ENCODE measurements at places on chromosomes 2 and 18.

DNA sequence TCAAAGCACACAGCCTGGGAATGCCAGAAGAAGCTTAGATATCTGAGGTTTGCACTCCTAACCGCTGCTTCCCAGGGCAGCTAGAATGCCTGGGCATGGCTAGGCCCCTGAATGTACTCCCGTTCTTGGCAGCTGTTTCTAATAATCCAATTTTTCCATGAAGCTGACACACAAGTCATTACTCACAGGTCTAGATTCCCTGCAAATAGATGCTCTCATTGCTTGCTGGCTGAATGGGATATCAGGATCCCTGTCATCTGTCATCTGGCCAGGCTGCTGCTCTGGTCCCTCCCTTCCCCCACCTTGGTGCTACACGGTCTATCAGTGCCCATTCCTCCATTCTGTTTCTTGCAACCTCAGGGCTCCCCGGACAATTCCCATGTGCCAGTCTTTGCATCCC lies 40.7 kb upstream of the TEX51 start:
- no peak for DNase-seq

DNA sequence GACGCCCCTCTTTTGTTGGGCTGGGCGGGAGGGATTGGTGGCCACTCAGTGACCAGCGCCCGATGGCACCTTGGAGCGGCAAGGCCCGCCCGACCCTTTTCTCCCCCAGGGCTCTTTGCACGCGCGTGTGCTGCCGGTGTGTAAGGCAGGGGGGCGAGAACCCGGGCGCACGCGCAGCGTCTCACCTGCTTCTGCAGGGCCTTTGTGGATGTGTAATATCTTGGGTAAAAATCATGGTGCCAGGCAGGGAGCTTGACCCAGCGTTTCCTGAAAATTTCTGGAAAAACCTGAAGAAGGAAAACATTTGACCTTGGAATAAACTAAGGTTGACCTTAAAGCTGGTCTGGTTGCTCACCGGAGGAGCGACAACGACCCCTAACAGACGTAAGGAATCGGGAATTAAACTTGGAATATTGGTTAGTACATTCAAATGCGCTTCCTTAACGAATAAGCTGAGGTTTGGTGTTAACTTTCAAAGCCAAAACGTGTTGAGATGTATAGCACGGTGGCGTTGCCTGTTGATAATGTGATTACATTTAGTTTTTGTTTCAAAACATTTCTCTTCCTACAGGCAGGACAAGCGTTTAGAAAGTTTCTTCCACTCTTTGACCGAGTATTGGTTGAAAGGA lies 438 bp downstream of the HSPE1 start:
- no peak for DNase-seq

DNA sequence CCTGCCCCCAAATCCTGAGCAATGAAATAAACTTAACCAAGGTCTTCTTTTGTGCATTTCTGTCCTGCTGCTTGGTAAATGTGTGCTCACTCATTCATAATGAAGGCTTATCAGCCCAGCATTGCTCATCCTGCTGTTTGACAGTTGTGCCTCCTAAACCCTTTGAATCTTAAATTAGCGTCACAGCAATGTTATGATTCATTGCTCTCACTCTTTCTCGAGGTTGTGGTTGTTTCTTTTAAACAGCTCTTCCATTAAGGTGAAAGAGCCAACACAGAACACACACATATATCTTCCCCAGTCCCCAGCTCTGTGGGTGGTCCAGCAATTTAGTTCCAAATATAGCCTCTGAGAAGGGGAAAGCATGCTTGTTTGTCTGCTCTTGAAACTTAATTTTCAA lies 84.0 kb downstream of the EVA1A start:
- no peak for DNase-seq

- no peak for DNase-seq
Observed at GRCh38 chr2:23788100-23788499, 138.8 kb downstream of the ATAD2B start.

GRCh38 chr18:13422541-13423147 lies 204.1 kb downstream of the LDLRAD4 start:
- DNase-seq = no peak

- DNase-seq = no peak
Observed at GRCh38 chr2:218428846-218429558, 10.1 kb downstream of the VIL1 start.

DNA sequence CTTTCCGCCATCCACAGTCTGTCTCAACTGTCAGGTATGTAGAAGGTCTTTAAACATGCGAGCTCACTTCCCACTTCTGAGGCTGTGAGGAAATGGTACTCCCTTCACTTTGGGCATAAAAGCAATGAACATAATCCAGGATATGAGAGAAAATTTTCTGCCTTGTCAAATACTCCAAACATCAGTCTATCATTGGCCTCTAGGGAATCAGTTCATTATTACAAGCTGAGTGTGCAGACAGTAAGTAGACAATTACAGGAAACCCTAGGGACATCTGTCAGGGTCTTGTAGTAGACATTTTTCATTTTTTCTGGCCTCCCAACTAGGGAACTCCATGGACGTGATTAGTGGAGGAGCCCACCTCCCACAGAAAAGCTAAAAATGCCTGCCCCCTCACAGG lies 13.6 kb upstream of the APCDD1 start:
- DNase-seq = no peak

GRCh38 chr18:43744960-43745745 lies 467.9 kb upstream of the SYT4 start:
- DNase-seq = no peak

- DNase-seq = no peak
Observed at GRCh38 chr18:12271376-12272235, 17.4 kb downstream of the CIDEA start.

DNA sequence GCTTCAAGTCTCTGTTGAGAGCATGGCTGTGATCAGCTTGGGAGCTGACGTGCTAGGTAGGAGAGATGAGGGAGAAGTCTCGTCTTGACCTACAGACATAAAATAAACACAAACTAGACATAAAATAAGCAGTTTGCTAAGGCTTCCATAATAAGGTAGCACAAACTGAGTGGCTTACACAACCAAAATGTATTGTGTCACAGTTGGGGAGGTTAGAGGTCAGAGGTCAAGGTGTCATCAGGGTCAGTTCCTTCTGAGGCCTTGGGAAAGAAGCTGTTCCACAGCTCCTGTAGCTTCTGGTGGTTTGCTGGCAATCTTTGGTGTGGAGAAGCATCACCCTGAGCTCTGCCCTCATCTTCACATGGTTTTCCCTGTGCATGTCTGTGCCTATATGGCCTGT lies 20.2 kb downstream of the DAW1 start:
- no peak for DNase-seq

GRCh38 chr2:191680639-191681038 lies 2.7 kb downstream of the NABP1 start:
- no peak for DNase-seq

- no peak for DNase-seq
Observed at GRCh38 chr2:189683348-189683747, 8.9 kb downstream of the ANKAR start.

DNA sequence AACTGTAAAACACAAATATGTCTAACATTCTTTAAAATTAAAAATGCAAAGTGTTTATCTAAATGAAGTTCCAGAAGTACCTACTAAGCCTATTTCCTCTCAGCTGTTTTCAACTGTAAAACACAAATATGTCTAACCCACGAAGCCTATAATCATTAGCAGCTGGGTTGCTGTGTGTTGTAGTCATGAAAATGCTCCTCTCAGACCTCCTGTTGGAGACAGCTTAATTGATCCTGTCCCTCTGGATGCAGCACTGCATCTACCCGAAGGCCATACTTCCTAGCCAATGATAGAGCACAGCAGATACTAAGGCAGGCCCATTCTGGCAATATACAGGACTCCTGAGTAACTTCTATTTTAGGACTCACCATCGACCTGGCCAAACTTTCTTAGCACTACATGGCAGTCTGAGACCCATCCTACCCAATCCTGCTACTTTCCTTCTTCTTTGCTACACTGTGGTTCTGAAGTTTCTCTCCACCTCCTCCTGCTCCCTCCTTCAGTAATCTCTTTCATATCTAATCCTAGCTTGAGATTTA lies 92.5 kb upstream of the RBBP8 start:
- DNase-seq = no peak

GRCh38 chr2:46913471-46914381 lies 1.9 kb downstream of the MCFD2 start:
- no peak for DNase-seq

GRCh38 chr18:493986-494983 lies 6.2 kb downstream of the COLEC12 start:
- DNase-seq = no peak

GRCh38 chr2:188430705-188431104 lies 139.0 kb downstream of the GULP1 start:
- DNase-seq = no peak

DNA sequence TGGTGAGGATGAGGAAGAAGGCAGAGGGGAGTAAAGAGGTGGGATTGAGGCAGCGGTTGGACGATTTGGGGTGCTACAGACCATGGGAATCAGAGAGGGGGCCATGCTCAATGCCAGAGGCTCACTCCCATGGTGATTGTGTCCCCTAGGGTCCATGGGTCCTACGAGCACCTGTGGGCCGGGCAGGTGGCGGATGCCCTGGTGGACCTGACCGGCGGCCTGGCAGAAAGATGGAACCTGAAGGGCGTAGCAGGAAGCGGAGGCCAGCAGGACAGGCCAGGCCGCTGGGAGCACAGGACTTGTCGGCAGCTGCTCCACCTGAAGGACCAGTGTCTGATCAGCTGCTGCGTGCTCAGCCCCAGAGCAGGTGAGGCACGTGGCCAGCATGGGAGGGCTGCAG lies 5.2 kb downstream of the CAPN10 start:
- DNase-seq = no peak

DNA sequence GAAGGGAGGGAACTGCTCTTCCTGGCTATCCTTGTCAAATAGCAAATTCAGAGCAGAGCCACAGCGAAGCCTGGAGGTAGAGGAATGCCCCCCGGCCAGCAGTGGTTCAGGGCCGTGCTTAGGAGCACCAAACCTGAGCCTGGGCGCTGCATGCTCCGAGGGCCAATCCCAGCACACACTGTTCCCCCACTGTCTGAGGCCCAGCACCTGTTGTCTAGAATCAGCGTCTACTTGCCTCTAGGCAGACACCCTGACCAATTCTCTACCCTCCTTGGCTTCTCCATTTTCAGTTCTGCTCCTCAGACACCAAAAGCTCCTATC lies 177.6 kb upstream of the PKDCC start:
- DNase-seq = no peak

DNA sequence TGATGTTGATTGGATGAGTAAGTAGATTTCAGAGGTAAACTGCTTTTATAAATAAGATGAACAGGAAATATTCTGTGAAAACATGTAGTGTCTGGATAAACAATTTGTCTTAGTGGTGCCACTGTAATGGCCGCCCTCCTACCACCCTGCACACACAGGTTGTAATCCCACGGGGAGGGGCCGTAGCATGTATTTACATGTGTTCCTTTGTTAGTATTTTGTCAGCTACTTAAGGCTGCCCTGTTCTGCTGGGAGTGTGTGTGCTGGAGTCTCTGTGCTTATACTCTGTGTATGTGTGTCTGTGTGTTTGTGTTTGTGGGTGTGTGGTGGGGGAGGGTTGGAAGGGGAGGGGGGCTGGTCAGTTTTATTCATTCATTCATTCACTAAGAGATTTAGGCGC lies 5.1 kb downstream of the TSHZ1 start:
- DNase-seq = no peak

GRCh38 chr2:212402316-212402715 lies 136.3 kb downstream of the ERBB4 start:
- no peak for DNase-seq

DNA sequence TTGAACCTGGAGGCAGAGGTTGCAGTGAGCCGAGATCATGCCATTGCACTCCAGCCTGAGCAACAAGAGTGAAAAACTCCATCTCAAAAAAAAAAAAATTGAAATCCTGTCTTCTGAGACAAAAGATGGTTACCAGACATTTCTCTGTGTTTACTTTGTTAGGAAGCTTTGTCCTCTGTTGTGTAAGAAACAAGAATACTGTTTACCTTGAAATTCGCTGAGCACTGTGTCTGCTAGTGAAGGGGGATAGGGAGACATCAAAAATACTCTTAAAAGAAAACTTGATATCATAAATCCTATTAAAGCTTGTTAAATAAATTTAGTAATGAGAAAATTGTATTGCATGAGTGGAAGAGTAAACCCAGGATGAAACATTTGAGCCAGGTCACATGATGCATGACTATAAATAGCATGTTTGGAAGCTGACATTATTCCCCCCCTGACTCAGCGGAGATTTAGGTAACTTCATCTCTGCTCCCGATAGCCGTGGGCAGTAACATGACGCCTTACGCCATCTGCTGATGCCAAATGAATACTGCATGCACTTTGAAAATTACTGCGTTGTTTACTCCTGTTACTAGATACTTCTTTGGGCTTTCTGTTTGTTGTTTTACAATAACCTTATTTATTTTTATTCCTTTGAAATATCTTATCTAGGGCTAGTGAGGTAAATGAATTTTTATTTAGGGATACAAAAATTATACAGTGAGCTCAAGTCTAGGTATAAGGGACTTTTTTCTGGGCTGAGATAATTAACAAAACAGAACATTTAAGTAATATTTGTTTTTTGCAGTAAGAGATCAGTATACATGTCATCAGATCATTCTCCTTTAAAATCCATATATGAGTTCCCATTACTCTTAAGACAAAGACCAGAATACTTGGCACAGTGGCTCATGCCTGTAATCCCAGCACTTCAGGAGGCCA lies 134.9 kb downstream of the MAP3K20 start:
- DNase-seq = peak; percentile 4

DNA sequence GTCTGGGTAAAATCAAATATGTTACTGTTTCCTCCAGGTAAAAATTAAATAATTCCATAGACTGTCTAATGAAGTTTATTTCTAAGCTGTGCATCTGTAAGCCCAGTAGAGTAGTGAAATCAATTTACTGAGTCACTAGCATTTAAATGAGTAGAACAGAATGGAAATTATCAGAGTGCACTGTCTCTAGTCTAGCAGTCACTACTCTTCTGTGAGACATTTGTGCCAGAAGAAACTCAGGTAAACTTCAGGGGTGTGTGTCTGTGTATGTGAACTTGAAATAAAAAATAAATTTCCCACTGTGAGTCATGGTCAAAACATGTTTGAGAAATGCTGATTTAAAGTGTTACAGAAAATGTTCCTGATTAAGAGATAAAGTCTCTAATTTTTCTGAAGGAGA lies 146.4 kb downstream of the RIF1 start:
- DNase-seq = no peak

GRCh38 chr2:43224131-43224570 lies 2.3 kb downstream of the ZFP36L2 start:
- peak; percentile 39 for DNase-seq

- no peak for DNase-seq
Observed at GRCh38 chr2:130756874-130757668, 1.7 kb downstream of the AMER3 start.

DNA sequence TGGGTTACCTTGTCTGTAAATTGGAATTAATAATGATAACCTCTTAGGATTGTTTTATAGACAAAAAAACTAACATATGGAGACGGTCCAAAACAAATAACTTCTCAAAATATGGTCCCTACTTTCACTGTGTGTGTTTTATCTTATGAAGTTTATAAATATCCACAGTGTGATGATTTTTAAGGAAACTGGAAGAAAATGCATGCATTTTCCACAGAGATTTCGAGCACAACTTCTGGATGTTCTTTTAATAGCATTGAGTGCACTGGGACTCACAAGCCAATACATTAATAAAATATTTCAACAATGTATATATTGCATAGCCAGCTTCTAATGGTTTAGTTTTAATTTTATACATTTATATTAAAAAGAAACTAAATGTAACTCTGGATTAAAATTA lies 87.9 kb upstream of the SPHKAP start:
- DNase-seq = no peak

Measured in T-helper 22 cell (primary cell).